Pancreas (tissue), 10 donors: ENCODE measurements at places on chromosomes 13 and 19. TPM values are rescaled to one million over a fixed set of nuclear protein-coding genes. Genes with fewer than 3 reads are reported as not detected.

DNA sequence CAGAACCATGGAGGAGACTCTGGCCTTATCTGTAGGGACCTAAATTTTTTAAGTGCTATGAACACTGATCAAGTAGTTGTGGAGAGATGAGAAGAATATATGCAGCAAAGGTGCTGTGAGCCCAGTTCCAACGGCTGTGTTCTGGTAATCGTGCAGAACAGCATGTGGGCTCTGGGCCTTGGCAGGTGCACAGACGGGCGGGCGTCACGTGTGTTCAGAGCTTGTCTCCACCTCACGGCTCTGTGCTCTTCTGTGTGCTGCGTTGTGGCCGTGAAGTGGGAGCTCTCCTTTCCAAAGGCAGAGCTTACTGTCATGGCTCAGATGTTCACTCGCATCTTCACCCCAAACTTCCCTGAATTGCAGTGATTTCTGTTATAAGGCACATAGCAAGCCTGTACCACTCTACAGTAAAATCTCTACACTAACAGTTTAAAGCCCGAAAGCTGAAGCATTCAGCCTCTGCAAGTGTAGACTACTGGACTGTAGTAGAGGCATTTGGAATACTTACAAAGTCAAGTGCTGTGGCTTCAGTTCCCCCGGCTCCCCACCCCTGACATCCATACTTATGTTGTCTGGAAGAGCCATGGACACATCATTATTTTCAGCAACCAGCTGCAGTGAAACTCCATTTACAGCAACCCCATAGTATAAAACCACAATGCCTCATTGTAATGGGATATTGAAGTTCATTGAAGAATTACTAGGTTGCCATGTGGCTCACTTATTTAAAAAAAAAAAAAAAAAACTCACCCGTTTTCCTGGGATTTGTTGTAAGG lies 27.5 kb upstream of the TEX29 start:
- no peak overlapping the region for H3K27ac ChIP-seq
- H3K4me1 ChIP-seq: no peaks in the 10 kb centered on the region
- no peak overlapping the region for H3K4me3 ChIP-seq
- no peak for DNase-seq

DNA sequence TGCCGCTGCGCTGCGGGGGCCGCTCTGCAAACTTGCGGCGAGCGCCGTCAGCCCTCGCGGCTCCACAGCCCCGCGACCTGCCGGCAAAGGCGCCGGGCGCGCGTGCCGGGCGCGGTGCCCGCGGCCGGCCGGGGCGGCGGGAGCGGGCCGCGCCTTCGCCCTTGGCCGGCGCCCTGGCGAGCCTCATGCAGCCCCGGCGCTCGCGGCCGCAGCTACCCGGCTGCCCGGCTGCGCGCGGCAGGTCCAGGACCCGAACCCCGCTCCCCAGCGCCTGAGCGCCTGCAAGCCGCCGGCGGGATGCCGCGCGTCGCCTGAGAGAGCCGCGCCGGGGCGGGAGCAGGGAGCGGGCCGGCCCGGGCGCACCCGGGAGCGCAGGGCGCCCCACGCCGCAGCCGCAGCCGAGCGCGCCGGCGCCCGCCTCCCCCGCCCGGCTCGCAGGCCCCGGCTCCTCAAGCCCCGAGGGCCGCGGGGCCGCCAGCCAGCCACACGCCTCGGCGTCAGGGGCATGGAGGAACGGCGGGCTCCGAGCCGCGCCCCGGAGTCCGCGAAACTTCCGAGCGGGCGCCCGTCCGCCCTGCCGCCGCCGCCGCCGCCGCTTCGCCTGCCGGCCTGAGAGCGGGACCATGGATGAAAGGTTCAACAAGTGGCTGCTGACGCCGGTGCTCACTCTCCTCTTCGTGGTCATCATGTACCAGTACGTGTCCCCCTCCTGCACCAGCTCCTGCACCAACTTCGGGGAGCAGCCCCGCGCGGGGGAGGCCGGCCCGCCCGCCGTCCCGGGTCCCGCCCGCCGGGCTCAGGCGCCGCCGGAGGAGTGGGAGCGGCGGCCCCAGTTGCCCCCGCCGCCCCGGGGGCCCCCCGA lies 564 bp downstream of the HS6ST3 start:
- H3K4me3 ChIP-seq: peak overlapping the region; percentile 63
- H3K36me3 ChIP-seq: no peaks in the 10 kb centered on the region
- DNase-seq: peak; percentile 16
- H3K27ac ChIP-seq: peak overlapping the region; percentile 67
- H3K4me1 ChIP-seq: no peaks in the 10 kb centered on the region

- no peaks in the 10 kb centered on the region for H3K36me3 ChIP-seq
- DNase-seq: peak; percentile 55
- H3K27me3 ChIP-seq: no peaks in the 10 kb centered on the region
- H3K4me1 ChIP-seq: peaks cover 22% of the 10 kb centered on the region
Measured at GRCh38 chr19:55638864-55639359, 1.9 kb upstream of the ZNF580 start.

GRCh38 chr13:43786766-43787517 lies at the start of gene ENOX1:
TSS of gene ENOX1 (minus strand) at chr13:43786972.
- H3K27ac ChIP-seq: peak within 1 kb of the TSS; percentile 59
- DNase-seq: peak; percentile 57
- peak within 1 kb of the TSS; percentile 69 for H3K4me3 ChIP-seq
- H3K27me3 ChIP-seq: no peaks in the 10 kb centered on the region
- H3K36me3 ChIP-seq: no peaks in the 10 kb centered on the region

GRCh38 chr13:113774177-113775107 lies 15.4 kb downstream of the TMEM255B start:
- DNase-seq: no peak
- H3K27ac ChIP-seq: no peak overlapping the region
- no peaks in the 10 kb centered on the region for H3K27me3 ChIP-seq
- H3K4me1 ChIP-seq: no peaks in the 10 kb centered on the region

GRCh38 chr13:110811008-110811720 lies 97.7 kb downstream of the ING1 start:
- H3K27ac ChIP-seq: no peak overlapping the region
- H3K4me1 ChIP-seq: peaks cover 4% of the 10 kb centered on the region

TEAD2 gene
- 16.8 TPM for polyA plus RNA-seq

C19orf18 gene
- polyA plus RNA-seq: 7.9 TPM

EEF1AKMT1 gene
- polyA plus RNA-seq: 3.8 TPM

TNFRSF19 gene
- 2.7 TPM for polyA plus RNA-seq
